ENCODE measurements at places on chromosomes 12 and 14. TPM values are rescaled to one million over a fixed set of nuclear protein-coding genes. Genes with fewer than 3 reads are reported as not detected.

Gene RTN1
- total RNA-seq: 0.39 TPM

Gene PTPN21
- 25.9 TPM for total RNA-seq

Gene GPR137C
- 0.97 TPM for total RNA-seq

Gene NPAS3
- 0.78 TPM for total RNA-seq

Gene CARMIL3
- 0.22 TPM for total RNA-seq

Gene BEGAIN
- 6.8 TPM for total RNA-seq

Gene CATSPERB
- not detected for total RNA-seq

Gene CHURC1
- total RNA-seq: 89.1 TPM

Gene LRRC9
- not detected for total RNA-seq

Gene GZMB
- not detected for total RNA-seq

Gene PTPRO
- total RNA-seq: under 0.01 TPM

Gene OVCH1
- 0.65 TPM for total RNA-seq

Gene FAR2
- total RNA-seq: 13.8 TPM

Gene IL22
- total RNA-seq: not detected

Gene B3GNT4
- total RNA-seq: 0.26 TPM

Gene ZNF385A
- total RNA-seq: 2.9 TPM

Gene BHLHE41
- 1.7 TPM for total RNA-seq

Gene HOXC11
- total RNA-seq: 1.4 TPM

Gene MYF6
- not detected for total RNA-seq

Gene MSRB3
- total RNA-seq: 67.8 TPM

Gene COCH
- 0.13 TPM for total RNA-seq

Gene RNF212B
- not detected for total RNA-seq

Gene TMEM253
- total RNA-seq: not detected

Gene ERH
- 102 TPM for total RNA-seq

Gene BICD1
- total RNA-seq: 18.9 TPM

Measured in articular chondrocyte of knee joint (primary cell).